ENCODE measurements at places on chromosomes 11 and 22. TPM values are rescaled to one million over a fixed set of nuclear protein-coding genes. Genes with fewer than 3 reads are reported as not detected.

Gene OR56A1
- under 0.01 TPM for total RNA-seq

Gene THOC5
- total RNA-seq: 43.8 TPM

Gene PDE3B
- 5.2 TPM for total RNA-seq

Gene PLAAT4
- total RNA-seq: 6.3 TPM

Measured in skeletal muscle tissue (tissue), 5 donors.